ENCODE measurements at places on chromosomes 7 and 10.
A peak's percentile ranks its signal among the peaks of the same experiment; 100 is the strongest.

GRCh38 chr10:129972145-129972965 lies 8.3 kb upstream of the EBF3 start:
- DNase-seq = peak; percentile 2

- DNase-seq = no peak
Observed at GRCh38 chr7:140297192-140297591, 101.1 kb downstream of the SLC37A3 start.

- DNase-seq = no peak
Observed at GRCh38 chr7:130426564-130426963, 14.3 kb downstream of the CEP41 start.

GRCh38 chr10:95907456-95908253 lies at the start of gene CC2D2B:
TSS of gene CC2D2B (plus strand) at chr10:95907975. CDS start at chr10:95911324, 3,349 bp downstream.
- DNase-seq = peak; percentile 85

GRCh38 chr7:131623154-131623553 lies 66.7 kb upstream of the PODXL start:
- no peak for DNase-seq

DNA sequence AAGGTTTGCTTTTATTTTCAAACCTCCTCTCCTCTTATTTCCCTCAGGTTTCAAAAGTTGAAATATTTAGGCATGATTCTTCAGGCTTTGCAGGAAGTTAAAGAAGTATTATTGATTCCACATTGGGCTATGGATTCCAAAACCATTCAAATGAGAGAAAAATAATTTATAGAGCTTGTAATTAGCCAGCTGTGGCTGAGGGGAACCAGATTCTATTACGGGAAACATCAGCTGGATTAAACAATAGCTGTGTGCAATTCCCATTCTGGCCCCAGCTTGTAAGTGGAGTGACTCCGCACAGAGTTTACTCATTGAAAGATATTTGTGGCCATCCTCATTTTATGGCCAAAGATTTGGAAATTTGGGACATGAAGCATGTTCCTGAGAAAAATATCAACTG lies 77.0 kb upstream of the PHYHIPL start:
- no peak for DNase-seq

DNA sequence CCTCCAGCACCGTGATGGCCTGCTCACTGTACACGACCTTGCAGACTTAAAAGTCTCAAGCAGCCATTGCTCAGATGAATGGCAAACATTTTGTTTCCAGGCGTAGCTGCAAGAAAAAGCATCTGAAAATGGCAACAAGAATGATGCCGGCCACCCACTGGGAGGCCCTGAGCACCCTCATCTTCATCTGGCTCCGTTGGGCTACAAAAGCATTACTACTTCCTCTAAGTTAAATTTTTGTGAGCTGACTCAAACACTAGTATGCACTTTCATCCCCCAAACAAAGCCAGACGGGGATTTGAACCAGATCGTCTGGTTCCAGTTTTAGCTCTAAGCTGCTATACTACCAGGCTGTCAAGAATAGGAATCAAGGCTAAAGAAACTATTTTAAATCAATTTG lies 116.6 kb upstream of the CDK1 start:
- DNase-seq = no peak

- DNase-seq = no peak
Observed at GRCh38 chr10:62707810-62708209, 96.7 kb upstream of the ADO start.

- DNase-seq = no peak
Observed at GRCh38 chr10:88064608-88065382, 201.4 kb downstream of the PTEN start.

DNA sequence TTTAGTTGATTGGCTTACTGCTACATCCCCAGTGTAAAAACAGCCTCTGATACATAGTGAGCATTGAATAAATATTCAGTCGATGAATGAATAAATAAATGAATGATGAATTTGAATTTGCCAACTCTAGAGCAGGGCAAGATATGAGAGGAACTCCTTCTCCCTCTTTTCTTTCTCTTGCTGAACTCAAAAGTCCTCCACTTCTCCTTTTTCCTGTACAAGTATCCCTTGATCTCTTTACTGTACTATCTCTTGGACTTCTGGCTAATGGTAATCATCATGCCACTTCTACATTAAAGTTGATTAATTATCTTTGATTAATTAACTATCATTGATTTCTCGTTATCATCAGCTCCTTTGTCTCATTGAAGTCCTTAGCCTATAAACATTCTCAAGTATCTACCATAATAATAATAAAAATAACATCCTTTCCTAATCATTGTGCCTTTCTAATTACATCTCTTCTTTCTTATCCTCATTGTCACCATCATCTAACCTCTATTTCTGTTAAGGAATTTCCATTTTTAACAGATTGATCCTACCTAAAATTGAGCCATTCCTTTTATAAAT lies 10.6 kb downstream of the CPED1 start:
- no peak for DNase-seq

GRCh38 chr10:29702273-29703164 lies 67.7 kb upstream of the SVIL start:
- no peak for DNase-seq

DNA sequence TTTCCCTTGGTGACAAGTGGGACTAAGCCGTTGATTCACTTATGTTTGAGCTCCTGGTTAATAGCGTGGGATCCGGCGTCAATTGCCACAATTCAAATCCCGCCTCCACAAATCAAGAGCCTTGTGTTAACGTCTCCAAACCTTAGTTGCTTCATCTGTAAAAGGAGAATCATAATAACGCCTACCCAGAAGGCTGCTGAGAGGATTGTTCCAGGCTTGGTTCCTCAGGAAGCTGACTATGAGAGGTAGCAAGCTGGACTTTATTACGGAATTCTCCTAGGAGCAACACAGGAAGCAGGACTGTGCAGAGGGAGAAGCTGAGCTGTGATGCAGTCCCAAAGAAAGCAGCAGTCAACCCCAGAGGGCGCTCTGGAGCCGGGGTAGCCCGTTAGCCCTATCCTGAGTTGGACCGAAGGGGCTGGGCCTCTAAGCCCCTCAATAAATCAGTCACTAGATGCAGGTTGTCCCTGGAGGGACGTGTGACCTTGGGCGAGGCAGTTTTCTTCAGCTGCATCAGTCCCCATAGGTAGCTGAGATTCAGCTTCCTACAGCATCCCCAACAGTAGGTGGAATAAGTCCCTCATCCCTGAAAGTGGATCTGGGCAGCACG lies 6.9 kb upstream of the BAG3 start:
- no peak for DNase-seq
